ENCODE measurements at places on chromosomes 5 and 9.
A peak's percentile ranks its signal among the peaks of the same experiment; 100 is the strongest.

GRCh38 chr9:89576404-89576839 lies 28.4 kb upstream of the GADD45G start:
- DNase-seq: peak; percentile 58

- DNase-seq: no peak
Measured at GRCh38 chr9:136156209-136157120, 37.8 kb upstream of the TMEM250 start.

DNA sequence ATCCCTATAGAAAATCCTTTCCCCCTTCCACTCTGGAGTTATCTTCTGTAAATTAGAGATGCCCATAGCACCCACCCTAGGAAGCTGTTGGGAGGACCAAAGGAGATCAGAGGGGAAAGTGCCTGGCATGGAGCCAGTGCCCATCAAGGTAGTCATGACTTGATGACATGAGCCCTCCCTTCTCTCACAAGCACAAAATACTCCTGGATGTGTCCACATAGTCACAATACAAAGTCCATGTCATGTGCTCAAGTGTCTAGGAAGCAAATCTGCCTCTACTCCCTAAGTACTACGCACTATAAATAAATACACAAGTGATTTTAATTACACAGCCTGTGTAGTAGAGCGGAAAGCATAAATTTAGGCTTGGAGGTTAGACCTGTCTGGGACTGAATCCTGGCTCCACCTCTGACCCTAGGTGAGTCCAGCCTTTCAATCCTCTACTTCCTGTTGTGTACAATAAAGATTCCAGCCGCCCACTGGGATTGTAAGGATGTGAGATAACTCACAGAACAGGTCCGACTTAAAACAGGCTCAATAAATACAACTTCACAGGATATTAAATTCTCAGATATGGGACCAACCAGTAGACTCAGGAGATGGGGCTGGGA lies 30.6 kb downstream of the TTC39B start:
- DNase-seq: no peak

GRCh38 chr9:70576116-70576515 lies 161.7 kb upstream of the KLF9 start:
- no peak for DNase-seq

- no peak for DNase-seq
Measured at GRCh38 chr9:95327239-95327865, 9.8 kb upstream of the FANCC start.
